Stimulated activated CD4-positive, alpha-beta T cell treated with anti-CD3 and anti-CD28 coated beads, Interleukin-15, amount 100 ng/mL, for 1 hour (primary cell): ENCODE measurements at places on chromosomes 12 and 14.

GRCh38 chr14:33686218-33686617, 264.7 kb downstream of the EGLN3 start:
- DNase-seq = no peak

DNA sequence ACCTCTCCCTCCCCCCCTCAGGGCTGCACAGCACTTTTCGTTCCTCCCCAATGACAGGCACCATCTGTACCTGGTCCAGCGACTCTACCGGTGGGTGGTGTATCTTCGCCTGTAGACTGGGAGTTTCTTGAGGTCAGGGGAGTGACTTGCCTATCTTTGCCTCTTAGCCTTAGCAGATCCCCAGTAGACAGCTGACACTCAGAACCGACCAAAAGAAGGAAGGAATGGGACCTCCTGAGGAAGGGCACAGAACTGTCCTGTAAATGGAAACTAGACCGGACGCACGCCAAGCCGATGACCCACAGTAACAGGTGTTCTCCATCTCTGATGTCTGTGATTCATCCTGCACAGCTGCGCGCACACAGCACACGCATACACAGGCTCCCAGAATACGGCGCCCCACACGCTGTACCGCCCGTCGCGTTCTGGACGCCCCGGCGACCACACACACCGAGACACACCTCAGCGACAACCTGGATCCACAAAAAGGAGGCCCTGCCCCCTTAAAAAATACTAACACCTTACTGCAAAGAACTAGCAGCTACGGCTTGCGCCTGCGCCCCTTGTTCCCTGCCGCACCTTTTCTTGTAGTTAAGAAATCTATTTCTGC, 673 bp upstream of the TTC9 start:
- DNase-seq = no peak

DNA sequence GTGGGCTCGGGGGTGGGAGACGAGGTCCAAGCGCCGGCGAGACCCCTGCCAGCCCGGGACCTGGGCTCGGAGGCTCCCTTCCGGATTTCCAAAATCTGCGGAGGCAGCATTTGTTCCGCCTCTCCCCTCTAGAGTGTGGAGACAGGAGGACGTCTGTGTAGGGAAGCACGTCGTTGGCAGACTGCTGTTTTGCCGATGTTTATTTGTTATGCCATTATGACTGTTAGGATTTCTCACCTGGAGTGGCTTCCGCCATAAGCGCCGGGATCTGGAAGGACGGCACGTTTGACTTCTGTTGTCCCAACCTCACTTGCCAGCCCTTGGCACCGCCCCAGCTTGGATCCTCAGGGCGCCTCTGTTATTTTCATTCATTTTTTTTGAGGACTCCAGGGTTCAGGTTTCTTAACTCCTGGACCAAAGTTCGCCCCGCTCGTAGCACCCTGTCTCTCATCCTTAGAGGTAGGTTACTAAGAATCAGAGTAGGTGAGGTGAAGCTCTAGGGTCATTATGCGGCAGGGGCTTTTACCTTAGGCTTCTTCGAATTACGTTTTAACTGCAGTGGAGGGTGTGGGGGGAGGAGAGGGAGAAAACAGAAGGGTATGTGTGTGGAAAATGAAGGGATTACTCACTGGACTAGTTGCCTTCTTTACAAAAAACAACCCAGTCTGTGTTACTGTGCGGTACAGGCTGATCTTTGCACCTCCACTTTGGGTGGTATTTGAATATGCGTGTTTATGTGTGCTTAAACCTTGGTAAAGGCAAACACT, 547 bp upstream of the PYGL start:
- no peak for DNase-seq

GRCh38 chr12:58302487-58303011, 361.2 kb downstream of the ATP23 start:
- no peak for DNase-seq

GRCh38 chr12:105226219-105226618, 9.8 kb downstream of the APPL2 start:
- no peak for DNase-seq

GRCh38 chr14:95703805-95704204, 10.1 kb downstream of the TCL1A start:
- DNase-seq = no peak

- no peak for DNase-seq
Measured at GRCh38 chr12:131040491-131040890, 86.8 kb downstream of the ADGRD1 start.
